Stimulated activated CD8-positive, alpha-beta memory T cell treated with anti-CD3 and anti-CD28 coated beads, Interleukin-7, amount 100 ng/mL, for 24 hours (primary cell): ENCODE measurements at places on chromosomes 6 and 20.

- no peak for DNase-seq
Measured at GRCh38 chr6:71476872-71477271, 188.3 kb downstream of the OGFRL1 start.

DNA sequence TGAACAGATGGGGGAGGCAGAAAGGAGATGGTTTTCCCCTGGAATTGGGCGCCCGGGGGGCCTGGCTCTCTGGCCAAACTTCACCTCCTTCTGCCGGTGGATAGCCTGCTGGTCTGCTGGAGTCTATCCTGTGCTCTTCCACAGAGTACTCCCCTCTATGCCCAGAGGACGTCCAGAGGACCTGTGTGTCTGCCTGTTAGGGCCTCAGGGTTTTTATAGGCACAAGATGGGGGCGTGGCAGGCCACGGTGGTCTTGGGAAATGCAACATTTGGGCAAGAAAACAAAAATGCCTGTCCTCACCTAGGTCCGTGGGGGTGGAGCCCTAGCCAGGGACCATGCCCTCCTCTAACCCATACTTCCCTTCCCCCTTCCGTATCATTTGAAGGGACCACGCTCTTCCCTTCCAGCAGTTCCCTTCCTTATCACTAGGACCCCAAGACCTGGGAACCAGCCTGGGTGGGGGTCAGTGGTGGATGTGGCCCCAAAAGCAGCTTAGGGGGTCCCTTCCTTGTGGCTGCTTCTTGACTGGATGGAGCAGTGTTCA lies 53.6 kb upstream of the ZNF337 start:
- DNase-seq, result no peak

DNA sequence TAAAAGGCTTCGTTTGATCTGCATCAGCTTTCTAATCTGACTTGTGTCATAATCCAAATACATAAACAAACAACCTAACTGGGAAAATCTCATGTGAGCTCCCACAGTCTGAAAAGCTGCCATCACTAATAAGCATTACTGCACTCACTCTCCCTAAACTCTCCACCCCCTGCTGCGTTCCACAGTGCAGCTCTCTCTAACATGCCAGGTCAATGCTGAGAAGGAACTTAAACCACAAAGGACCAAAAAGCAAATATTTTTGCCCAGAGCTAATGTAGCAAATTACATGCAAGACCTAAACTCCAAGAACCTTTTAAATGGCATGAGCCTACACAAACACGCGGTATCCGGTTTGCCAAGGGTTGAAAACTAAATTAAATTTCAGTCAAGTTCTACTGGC lies 542.3 kb upstream of the JARID2 start:
- DNase-seq, result no peak

GRCh38 chr6:56787209-56787608 lies 144.5 kb upstream of the DST start:
- DNase-seq, result no peak

GRCh38 chr20:34915749-34916455 lies 39.5 kb downstream of the ACSS2 start:
- DNase-seq, result no peak

DNA sequence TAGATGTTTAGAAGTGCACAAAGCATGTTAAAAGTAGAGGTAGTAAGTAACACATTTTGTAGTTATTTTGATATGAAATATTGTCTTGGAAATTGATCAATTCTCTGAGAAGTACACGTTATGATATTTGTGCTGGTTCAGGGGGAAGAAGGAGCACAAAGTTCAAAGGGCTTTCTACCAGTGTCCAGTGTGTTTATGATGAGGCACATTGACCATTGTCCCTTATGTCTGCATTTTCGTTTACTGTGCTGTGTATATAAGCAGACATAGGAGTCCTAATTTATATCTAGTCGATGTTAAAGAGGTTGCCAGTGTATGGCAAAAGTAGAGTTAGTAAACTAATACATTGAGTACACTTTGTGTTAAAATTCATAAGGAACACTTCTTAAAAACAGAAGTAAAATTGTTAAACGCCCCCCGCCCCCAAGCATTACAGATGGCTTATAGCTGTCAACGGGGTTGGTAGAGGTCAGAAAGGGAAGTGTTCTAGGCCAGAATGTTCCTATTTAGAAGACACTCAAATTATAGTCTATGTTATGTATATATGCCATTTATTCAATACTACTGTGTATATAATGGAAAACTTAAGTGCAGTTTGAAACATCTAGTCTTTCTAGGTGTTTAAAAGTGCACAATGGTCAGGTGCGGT lies 13.3 kb upstream of the HMGN4 start:
- DNase-seq, result no peak

DNA sequence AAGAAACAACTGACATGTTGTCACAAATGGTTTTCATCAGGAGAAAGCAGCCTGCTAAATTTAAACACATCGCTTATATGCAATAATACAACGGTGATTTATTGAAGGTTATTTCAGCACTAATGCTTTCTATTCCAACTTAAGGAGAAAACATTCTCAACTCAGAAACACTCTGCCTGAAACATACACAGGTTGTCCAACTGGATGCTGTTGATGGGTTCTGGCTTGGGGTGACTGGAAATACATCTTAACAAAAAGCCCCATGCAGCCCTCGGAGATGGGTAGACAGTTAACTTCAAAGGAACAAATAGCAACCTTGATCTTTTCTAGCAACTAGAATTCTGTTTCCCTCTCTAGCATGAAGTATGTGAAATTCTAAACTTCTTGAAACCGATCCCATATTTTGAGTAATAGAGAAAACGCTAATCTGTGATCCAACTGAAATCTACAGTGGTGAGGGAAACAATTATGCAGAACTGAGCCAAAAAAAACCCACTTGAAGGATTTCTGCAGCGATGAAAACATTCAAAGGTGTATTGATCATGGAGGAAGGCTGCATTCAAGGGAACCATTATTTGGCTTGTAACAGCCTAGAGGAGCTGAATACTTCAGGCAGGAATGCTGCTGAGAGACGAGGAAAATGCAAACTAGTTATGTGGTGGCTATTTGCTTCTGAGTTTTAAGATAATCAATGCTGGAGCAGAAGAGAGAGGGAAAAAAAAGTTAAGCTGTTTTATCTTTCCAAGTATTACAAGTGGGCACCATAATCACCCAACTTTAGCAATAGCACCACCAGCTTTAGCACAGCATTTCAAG lies 6.9 kb downstream of the ZMYND8 start:
- no peak for DNase-seq

GRCh38 chr20:22824077-22824476 lies 211.0 kb upstream of the SSTR4 start:
- no peak for DNase-seq

DNA sequence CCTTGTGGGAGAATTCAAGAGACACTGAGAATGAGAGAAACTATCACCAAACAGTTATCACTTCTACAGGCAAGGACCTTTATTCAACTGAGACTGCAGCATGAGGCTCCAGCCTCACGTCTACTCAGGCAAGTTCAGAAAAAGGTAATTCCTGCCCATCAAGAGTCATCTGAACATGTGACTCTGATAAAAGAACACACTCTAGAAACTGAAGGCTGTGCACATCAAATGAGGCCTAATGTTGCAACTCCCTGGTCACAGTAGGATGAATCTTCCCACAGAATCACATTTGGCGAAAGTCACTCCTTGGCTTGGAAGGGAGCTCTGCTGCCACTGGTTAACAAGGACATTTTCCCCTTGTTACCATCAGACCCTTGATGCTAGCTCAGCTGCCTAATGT lies 71.2 kb upstream of the EMILIN3 start:
- no peak for DNase-seq

GRCh38 chr6:166766769-166767168 lies 139.7 kb upstream of the RPS6KA2 start:
- no peak for DNase-seq

GRCh38 chr20:881051-881782 lies 34.9 kb downstream of the ANGPT4 start:
- no peak for DNase-seq
